ENCODE measurements at places on chromosomes 2 and 18. TPM values are rescaled to one million over a fixed set of nuclear protein-coding genes. Genes with fewer than 3 reads are reported as not detected.

DNA sequence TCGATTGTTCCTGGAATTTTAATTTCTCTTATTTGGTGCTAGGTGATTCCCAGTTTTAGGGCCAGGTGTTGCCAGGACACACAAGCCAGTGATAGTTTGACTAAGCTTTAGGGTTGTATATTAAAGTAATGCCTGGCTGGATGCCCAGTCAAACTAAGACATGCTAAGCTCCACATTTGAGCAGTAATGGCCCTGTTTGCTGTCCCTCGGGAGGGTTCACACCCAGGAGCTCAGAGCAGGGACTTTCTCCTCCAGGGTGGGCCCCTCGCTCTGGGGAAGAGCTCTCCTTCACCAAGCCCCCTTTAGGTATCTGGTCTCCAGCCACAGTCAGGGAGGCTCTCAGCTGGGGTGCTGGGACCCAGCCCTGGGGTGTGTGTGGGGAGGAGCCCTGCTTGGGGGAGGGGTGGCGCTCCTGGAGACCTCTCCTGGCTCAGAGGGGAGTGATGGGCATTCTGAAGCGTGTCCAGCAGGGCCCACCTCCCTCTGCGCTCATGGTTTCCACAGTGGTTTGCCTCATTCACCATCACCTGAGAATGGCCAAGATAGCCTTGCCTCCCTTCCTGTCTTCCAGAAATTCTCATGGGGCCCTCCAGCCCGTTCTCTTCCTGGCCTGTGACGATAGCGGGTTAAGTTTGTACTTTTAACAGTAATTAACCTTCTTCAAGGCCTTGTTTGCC, 31.7 kb downstream of the INPP4A start:
- peaks cover 23% of the 10 kb centered on the region for H3K4me1 ChIP-seq
- no peaks in the 10 kb centered on the region for H3K36me3 ChIP-seq
- no peak overlapping the region for H3K27ac ChIP-seq
- no peak overlapping the region for H3K4me3 ChIP-seq

GRCh38 chr2:185012643-185013042, 414.3 kb downstream of the ZNF804A start:
- H3K27ac ChIP-seq = no peak overlapping the region
- H3K36me3 ChIP-seq = no peaks in the 10 kb centered on the region
- no peaks in the 10 kb centered on the region for H3K4me1 ChIP-seq
- H3K4me3 ChIP-seq = no peak overlapping the region

- no peaks in the 10 kb centered on the region for H3K4me1 ChIP-seq
- H3K4me3 ChIP-seq = no peak overlapping the region
- DNase-seq = no peak
- no peak overlapping the region for H3K27ac ChIP-seq
- H3K27me3 ChIP-seq = no peaks in the 10 kb centered on the region
Measured at GRCh38 chr2:32128636-32129035, 37.0 kb upstream of the SLC30A6 start.

Gene OTX1
- total RNA-seq = 0.14 TPM

DNA sequence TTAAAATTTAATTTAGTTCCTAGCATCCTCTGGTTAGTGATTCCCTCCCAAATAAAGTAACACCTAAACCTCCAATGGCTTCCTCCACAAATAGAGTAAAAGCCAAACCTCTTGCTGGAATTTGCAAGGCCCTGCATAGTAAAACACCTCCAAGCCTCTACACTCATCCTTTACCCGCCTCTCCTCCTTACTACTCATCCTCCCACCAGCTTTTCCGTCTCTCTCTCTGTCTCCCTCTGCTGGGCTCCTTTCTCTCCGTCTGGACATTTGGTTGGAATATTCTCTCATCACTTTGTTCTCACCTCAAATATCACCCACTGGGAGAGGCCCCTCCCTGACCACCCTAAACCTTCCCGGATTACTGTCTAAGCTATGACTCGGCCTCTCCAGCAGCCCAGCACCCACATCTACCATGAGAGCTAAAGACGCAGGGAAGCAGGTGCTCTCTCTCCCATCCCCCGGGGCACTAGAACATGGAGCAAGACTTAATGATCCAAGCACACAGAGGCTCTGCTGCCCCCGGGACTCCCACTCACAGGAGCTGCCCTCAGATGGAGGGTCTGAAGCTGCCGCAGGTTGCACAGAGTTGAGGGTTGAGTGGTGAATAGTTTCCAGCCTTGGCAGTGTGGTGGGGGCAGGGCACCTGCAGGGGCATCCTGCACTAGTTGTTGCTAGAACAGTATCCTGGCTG, 167.2 kb downstream of the FBXO15 start:
- H3K27ac ChIP-seq = no peak overlapping the region
- no peaks in the 10 kb centered on the region for H3K27me3 ChIP-seq

GRCh38 chr18:49560624-49561288, 1.1 kb upstream of the LIPG start:
- peak overlapping the region; percentile 30 for H3K4me3 ChIP-seq
- H3K27ac ChIP-seq = no peak overlapping the region

DNA sequence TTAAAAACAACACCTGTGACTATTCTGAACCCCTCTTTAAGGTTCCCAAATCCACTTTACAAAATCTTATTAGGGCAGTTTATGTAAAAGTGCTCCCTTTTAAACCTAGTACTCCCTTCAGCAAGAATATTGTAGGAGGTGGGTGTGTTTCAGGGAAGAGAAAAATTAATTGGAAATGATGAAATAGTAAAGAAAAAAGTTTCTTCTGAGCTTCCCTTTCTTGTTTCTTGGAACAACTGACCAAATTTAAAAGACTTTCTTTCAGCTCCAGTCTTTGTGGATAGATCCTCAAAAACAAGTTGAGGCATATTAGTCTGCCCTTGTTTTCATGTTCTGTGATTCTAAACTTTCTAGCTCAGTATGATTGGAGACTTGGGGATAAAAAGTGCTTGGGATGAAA, 3.0 kb downstream of the VWA3B start:
- peaks cover 42% of the 10 kb centered on the region for H3K27me3 ChIP-seq
- H3K36me3 ChIP-seq = no peaks in the 10 kb centered on the region
- DNase-seq = no peak
- H3K4me3 ChIP-seq = no peak overlapping the region

- H3K27me3 ChIP-seq = no peaks in the 10 kb centered on the region
- no peaks in the 10 kb centered on the region for H3K36me3 ChIP-seq
- DNase-seq = no peak
- H3K4me1 ChIP-seq = peaks cover 7% of the 10 kb centered on the region
- no peak overlapping the region for H3K27ac ChIP-seq
Measured at GRCh38 chr2:46096260-46096659, 200.9 kb upstream of the EPAS1 start.

DNA sequence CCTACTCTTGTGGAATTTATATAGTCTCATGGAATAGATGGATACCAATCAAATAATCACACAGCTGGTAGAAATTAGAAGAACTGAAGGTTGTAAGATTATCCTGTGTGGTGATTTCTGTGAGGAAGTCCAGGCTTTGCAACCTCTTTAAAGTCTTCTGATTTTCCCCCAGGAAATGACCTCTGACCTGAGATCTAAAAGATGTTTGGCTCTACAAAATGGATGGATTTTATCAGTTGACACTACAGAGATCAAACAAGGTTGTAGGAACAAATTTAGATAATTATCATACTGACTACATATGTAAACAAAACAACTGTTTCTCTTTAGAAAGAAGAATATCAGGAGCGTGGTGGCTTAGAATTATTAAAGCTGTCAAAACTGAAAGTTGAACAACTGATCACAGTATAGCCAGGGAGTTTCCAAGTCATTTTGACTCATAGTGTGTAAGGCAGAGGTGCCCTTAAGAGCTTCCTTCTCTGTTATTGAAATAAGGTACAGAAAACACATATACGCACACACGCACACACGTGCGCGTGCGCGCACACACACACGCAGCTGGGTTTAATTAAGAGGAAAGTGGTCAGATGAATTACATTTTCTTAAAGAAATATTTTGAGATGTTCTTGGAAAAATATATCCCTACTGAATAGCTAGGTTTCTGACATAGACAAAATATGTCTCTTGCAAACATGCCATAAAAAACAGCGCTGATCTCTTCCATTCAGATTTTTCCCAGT, 35.5 kb upstream of the PELI1 start:
- no peaks in the 10 kb centered on the region for H3K27me3 ChIP-seq
- no peaks in the 10 kb centered on the region for H3K36me3 ChIP-seq
- H3K27ac ChIP-seq = no peak overlapping the region
- H3K4me1 ChIP-seq = no peaks in the 10 kb centered on the region
- no peak overlapping the region for H3K4me3 ChIP-seq
- DNase-seq = no peak

DNA sequence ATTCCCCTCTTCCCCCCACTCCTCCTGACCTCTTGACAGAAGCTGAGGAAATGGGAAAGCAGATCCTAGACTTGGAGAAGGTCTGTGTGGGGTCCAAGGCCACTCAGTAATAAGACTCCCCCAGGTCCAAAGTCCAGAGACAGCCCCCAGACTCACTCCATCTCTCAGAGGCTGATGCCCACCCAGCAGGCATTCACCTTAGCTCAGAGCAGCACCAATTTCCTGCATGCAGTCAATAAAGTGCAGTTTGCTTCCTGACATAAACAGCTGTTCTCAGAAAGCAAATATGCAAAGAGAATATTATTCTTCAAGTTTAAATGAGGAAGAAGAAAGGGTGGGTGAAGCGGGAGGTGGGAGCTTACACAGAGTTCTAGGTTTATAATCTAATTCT, 84.1 kb upstream of the RTN4 start:
- H3K4me3 ChIP-seq = no peak overlapping the region
- no peak for DNase-seq
- H3K27me3 ChIP-seq = no peaks in the 10 kb centered on the region
- H3K4me1 ChIP-seq = peaks cover 24% of the 10 kb centered on the region

Gene MAP3K19
- not detected for total RNA-seq

Gene ALPG
- total RNA-seq = not detected

Gene GNLY
- total RNA-seq = not detected

Gene ATP6V1C2
- not detected for total RNA-seq

Gene APLF
- total RNA-seq = 5.9 TPM

All from cardiac muscle cell (in vitro differentiated cells and primary cell).